ENCODE measurements at places on chromosomes 5 and 9. TPM values are rescaled to one million over a fixed set of nuclear protein-coding genes. Genes with fewer than 3 reads are reported as not detected.
A peak's percentile ranks its signal among the peaks of the same experiment; 100 is the strongest.

DNA sequence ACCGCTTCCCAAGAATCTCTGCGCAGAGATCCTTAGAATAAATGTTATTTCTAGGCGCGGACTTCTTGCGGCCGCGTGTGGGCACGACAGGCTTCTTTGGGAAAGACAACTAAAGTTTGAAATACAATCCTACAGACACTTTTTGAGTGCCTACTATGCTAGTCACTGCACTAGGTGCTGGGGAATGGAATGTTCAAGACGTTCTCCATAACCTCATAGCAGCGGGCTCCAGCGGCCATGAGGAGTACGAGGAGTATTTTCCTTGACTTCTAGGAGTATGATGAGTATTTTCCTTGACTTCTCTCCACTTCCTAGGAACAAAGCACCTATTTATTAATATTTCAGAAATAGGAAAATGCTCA, 636 bp upstream of the PWWP2A start:
- no peak for DNase-seq

- DNase-seq, result no peak
These were observed 56.5 kb upstream of the ZNF354A start for GRCh38 chr5:178786859-178787499.

DNA sequence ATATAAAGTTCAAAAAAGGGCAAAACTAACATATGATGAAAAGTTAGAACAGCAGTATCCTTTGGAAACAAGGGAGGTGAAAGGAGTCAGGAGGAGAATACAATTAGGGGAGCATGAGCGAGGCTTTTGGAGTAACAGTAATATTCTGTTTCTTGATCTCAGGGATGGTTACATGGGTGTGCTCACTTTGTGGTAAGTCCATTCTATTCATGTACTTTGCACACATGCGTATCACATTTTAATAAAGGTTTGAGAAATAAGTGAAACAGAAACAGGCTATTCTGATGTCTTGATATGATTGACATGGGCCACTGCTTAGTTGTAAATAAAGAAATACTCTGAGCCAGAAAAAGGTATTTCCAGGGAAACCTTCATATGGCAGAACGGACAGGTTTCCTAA, 208.8 kb downstream of the SPOCK1 start:
- DNase-seq, result no peak

GRCh38 chr9:111896942-111897600, 457 bp downstream of the UGCG start:
- DNase-seq, result peak; percentile 62

DNA sequence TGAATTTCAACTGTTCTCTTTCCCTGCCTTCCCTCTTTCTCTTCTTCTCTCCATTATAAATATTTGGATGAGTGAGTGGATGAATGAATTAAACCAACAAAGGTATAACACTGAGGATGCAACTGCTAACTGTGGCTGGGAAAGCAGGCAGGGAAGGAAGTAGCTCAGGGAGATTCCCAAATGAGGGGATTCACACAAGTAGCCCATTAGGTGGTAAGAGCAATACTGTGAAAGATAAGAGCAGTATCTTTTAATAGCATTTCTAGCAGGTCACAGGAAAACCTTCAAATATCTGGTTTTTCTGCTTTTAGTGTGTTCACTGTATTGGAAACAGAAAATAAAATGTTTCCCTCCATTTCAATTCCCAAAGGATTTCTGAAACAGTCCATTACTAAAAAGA, 105.6 kb downstream of the OXCT1 start:
- DNase-seq, result no peak

- no peak for DNase-seq
These were observed 27.7 kb downstream of the PTCD2 start for GRCh38 chr5:72347801-72348308.

DNA sequence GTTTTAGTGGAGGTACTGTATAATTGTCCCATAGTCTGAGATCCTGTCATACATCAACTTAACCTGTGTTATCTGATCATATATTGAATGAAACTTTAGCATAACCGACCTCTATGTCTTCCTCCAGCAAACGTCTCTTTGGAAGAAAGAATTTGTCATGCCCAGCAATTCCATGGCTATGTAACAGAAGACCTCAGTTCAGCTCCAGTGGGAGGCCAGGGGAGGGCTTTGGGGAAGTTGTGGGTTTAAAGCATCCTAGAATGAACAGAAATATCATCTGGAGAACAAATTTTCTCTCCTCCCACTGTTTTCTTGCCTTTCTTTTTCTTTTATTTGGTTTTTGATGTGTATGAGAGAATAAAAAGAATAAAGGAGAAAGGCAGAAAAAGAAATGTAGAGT, 164.5 kb downstream of the GAS1 start:
- no peak for DNase-seq

DNA sequence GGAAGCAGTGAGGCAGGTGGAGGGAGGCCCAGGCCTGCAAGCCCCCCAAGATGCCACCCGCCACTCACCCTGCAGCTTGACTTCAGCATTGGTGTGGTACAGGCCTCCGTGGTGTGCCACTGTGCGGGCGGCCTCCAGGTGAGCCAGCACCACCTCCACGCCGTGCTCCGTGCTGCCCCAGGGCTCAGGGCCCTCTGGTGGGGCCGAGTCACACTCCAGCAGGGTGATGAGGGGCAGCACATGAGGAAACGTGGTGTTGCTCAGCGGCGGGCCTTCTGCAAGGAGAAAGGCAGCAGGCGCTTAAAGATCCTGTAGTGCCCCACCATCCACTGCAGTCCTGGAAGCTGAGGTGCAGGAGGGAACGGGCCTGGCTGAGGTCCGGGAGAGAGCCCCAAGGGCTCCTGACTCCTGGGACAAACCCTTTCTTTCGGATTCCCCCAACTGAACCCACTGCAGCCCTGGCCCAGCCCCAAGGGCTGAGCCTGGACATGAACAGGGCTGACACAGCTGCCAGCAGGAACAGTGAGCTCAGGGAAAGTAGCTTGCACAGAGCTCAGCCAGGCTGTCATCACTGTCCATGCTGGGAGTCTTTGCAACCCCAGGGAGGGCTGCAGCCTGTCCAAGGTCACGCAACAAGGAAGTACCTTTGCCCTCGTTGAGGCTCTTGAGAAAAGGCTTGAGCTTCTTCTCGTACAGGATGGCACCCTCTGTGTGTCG, 4.7 kb upstream of the TOR2A start:
- DNase-seq, result no peak

DNA sequence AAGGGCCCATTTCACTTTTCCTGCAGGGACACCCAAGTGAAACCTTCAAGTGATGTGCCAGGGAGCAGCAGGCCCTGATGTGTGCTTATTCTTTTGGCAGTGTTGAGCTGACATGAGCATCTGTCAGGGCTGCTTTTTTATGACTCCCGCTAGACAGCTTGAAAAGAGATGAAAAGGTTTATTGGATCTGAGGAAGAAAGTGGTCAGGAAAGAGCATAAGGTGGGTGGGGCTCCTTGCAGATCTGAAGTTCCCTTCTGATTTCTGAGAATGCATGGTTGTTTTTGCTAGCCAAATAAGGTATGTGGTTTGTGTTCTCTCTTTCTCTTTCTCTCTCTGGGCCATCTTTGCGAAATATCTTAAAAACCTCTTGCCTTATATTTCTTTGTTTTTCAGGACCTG, 316.1 kb downstream of the DMRT2 start:
- DNase-seq, result no peak

GRCh38 chr5:76290321-76290757, 112.7 kb upstream of the IQGAP2 start:
- DNase-seq, result no peak

DNA sequence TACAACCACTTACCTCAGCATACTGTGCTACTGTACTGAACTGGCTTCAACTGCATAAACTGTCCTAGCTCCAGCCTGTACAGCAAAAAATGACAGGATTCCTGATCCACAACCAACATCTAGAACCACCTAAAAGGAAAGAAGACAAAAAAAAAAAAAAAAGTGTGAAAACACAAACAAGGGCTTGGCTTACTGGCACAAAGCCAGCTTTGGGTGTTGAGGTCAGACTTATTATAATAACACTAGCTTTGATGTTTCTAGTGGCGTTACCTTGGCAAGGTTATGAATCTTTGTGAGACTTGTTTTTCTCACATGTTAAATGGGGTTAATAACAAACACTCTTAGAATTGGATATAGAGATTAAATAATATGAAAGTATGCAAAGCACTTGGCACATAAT, 148.5 kb upstream of the PUM3 start:
- no peak for DNase-seq

GRCh38 chr9:28976684-28977083, 1403.4 kb upstream of the C9orf72 start:
- no peak for DNase-seq

- DNase-seq, result no peak
These were observed 43.7 kb upstream of the TEK start for GRCh38 chr9:27065288-27065687.

- no peak for DNase-seq
These were observed 163.0 kb upstream of the CCDC152 start for GRCh38 chr5:42593591-42593990.

DNA sequence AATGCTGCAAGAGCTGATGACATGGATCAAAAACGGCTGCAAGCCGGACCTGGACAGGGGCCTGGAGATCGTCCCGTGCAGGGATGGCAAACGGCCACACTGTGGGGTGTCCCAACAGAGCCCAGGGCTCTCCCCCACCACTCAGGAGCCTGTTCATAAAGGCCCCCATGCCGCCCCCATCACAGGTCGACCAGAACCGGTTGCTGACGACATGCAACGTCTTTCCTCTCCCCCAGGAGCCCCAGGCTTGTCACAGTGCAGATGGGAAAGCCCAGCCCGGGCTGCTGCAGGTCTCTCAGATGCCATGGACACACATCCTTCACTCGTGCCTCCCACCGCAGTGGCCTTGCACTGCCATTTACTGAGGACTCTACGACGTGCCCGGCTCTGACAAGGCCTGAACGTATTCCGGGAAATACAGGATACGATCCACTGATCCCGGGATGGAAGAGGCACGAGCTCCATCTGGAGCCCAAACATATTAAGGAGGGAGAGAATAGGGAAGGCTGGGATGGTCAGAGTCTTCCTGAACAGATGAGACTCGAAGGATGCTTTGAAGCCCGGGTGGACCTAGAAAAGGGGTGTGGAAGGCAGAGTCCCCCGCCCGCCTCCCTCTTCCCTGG, 76.5 kb upstream of the SARDH start:
- no peak for DNase-seq

GRCh38 chr9:92324431-92324830, 719 bp downstream of the NOL8 start:
- no peak for DNase-seq

DNA sequence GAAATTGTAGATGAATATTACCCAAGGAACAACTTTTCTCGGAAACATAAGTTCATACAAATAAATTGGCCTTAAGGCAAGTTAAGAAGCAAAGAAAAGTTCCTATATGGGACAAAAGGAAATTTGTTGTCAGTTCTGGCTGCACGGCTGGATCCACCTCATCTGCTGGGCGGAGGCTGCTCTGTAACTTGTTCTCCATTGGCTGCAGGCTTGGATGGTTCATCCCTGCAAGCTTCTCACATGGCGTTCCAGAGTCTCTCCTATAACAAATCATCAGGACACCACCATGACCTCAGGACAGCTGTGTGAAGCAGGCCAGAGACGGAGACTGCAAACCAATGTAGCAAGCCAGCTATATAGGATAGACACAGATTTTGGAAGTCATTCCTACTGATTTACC, 81.4 kb upstream of the DAB2 start:
- DNase-seq, result no peak

DNA sequence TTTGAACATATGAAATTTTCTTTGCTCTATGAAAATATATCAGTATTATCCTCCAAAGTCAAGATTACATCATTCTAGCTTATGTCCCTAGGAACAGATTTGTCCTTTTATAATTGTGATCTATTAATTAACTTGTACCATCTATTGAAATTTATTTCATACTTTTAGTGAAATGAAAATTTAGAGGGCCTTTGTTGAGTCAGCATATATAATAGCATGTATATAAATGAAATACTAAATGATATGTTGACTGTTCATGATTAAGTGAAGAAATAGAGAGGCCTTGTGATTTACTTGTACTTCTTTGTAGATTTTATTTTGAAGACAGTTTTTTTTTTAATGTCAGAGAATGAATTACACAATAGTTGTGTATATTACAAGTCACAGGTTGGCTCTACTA, 86.4 kb downstream of the PARP8 start:
- no peak for DNase-seq

GRCh38 chr5:60161340-60161934, 267.9 kb upstream of the PDE4D start:
- DNase-seq, result no peak

- no peak for DNase-seq
These were observed 187.4 kb downstream of the MAN2A1 start for GRCh38 chr5:109876941-109877669.

DNA sequence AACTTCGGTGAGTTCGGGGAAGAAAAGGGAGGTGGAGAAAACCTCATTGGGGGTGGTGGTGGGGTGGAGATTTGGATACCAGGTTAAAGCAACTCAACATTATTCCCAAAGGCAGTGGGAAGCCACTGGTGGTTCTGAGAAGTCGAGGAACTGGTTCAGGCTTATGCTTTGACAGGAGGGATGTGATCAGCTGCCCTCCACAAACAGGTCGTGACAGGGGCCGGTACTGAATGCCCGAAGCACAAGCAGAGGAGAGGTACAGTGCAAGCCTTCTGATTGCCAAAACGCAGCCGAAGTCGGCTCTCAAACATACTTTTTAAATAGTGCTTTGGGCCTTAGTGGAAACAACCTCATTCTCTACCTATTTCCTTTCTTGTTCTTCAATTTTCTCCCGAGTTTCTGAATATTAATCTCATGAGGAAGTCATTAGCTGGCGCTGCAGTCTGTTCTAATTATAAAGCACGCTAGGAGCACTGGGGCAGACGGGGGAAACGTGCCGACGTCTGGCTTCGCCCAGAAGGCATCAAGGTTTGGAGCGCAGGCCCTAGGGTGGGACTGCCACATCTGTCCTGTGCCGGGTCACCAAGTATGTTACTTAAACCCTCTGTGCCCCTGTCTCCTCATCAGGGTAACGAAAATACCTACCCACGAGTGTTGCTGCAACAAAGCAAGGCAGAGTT, 27.3 kb downstream of the SHB start:
- DNase-seq, result no peak

GRCh38 chr9:70525519-70525918, 111.1 kb upstream of the KLF9 start:
- no peak for DNase-seq

GRCh38 chr9:98549401-98549800, 159.3 kb downstream of the GABBR2 start:
- DNase-seq, result no peak

GRCh38 chr5:4089087-4089486, 493.5 kb downstream of the IRX1 start:
- no peak for DNase-seq

GRCh38 chr9:71609448-71609830, 158.9 kb downstream of the CEMIP2 start:
- DNase-seq, result no peak

The PCDHB15 gene
- total RNA-seq, result 1.1 TPM

The SLC34A3 gene
- total RNA-seq, result not detected

The DRD1 gene
- 0.16 TPM for total RNA-seq

The PFN3 gene
- total RNA-seq, result not detected

The ENTREP1 gene
- total RNA-seq, result 2.2 TPM

The CD180 gene
- 0.82 TPM for total RNA-seq

The UBQLN1 gene
- 61.9 TPM for total RNA-seq

The FAM169A gene
- total RNA-seq, result 3.0 TPM

The CDKN2A gene
- 2.2 TPM for total RNA-seq

The ORM1 gene
- not detected for total RNA-seq

The CORO2A gene
- total RNA-seq, result 43.3 TPM

The KIF4B gene
- not detected for total RNA-seq

The IL17B gene
- total RNA-seq, result not detected

The SHISAL2B gene
- total RNA-seq, result not detected

The TLX3 gene
- total RNA-seq, result not detected

The TLR4 gene
- 4.0 TPM for total RNA-seq
